ENCODE measurements at places on chromosomes 2 and 18.

- no peak for DNase-seq
These were observed 377.4 kb upstream of the CRIM1 start for GRCh38 chr2:35978218-35978617.

GRCh38 chr2:175418224-175418835, 236.8 kb upstream of the ATP5MC3 start:
- DNase-seq, result no peak

DNA sequence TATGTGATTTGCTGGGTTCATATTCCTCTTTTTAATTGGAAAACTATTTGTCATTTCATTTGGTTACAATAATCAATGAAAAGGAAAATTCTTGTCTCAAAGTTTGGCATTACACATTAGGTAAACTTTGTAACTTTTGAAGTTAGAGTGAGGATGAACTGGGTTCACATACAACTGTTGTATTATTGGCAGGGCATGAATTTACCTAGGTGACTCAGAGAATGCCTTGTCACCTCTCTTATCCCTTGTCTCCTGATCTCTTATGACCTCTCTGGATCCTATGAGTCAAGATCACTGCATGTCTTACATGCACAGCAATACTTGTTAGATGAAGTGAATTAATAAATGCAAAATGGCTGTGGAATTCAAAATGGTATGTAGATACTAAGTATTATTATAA, 563.4 kb upstream of the GCFC2 start:
- DNase-seq, result no peak

- no peak for DNase-seq
These were observed 104.8 kb upstream of the CAPN13 start for GRCh38 chr2:30912056-30912455.

- no peak for DNase-seq
These were observed 193.5 kb downstream of the PRKCE start for GRCh38 chr2:45844796-45845457.

GRCh38 chr2:3536682-3537632, 17.6 kb upstream of the ADI1 start:
- peak; percentile 62 for DNase-seq

DNA sequence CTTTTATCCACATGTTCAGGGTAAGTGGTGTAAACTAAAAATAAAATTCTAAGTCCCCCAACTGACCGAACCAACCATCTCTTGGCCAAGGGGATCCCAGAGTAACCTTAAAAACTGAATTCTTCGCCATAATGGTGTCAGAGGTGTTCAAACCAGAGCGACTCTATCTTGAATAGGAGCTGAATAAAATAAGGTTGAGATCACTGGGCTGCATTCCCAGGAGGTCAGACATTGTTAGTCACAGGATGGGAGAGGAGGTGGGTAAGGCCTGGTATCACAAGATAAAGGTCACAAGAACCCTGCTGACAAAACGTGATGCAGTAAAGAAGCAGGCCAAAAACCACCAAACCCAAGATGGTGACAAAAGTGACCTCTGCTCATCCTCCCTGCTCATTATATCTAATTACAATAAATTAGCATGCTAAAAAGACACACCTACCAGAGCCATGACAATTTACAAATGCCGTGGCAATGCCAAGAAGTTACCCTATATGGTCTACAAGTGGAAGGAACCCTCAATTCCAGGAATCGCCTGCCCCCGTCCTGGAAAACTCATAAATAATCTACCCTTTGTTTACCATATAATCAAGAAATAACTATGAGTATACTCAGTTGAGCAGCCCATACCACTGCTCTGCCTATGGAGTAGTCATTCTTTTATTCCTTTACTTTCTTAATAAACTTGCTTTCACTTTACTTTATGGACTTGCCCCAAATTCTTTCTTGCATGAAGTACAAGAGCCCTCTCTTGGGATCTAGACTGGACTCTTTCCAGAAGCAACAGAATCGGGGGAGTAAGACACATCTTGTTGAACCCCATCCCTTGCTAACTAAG, 302.4 kb downstream of the STK39 start:
- no peak for DNase-seq

- no peak for DNase-seq
These were observed 33.5 kb upstream of the CACNB4 start for GRCh38 chr2:152132306-152132705.

DNA sequence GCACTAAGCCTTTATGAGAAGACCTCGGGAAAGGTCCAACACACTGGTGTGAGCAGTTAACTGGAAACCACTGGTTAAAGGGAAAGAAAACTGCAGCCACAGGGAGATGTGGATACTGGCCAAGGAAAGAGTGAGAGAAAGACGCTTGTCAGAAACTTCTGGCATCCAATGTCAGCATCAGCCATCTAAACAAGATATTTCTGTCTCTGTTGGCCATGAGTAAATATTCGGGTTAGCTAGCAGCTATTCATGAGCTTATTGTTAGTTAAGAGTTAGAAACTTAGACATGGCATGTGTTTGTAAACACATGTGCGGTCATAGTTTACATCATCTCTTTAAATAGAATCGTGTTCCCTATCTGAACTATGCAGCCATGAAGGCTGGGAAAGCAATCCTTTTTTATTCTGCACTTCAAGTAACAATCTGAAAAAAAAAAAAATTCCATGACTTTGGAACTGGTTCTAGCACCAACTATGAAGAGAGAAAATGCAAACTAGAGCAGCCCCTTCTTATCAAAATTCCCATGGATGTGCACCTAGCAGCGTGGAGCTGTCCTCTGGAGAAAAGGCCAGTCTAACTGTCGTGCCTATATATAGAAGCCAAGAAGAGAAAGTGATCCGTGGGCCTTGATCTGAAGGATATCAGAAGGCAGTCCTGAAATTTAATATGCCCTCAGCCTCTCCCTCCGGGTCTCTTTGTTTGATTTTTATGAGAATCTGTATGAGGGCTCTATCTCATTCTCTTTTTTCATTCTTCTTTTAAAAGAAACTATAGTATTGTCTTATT, 84.0 kb upstream of the RFX8 start:
- peak; percentile 10 for DNase-seq

DNA sequence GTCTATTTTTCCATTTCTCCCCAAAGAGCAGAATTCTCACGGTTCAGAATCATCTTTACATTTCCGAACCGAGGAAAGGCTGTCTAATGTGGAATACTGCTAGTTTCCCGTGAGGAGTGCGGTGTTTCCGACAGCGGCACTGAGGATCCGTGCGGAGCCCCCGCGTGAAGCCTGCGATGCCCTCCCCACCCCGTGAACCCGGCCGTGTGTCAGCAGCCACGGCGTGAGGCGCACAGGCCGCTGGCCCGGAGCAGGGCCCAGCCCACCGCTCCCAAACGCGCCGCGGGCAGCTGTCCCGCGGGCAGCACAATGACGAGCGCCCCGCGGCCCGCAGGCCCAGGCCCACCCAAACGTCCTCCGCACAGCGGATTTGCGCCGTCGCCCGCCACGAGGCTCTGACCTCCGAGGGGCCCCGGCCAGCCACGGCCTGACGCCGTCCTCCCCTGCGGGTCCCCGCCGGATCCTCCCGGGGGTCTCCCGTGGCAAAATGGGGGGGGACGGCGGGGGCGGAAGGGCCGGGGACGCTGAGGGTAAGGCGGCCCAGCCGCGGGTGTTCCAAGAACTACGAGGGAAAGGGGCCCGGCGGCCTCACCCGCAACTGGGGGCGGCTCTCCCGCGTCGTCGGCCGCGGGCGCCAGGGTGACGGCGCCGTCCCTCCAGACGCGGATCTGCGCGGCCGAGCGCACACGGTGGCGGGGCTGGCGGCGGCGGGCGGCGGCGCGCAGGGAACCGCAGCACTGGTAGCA, 796 bp downstream of the SPIRE1 start:
- peak; percentile 43 for DNase-seq

GRCh38 chr2:47626664-47627063, 156.3 kb upstream of the MSH6 start:
- DNase-seq, result no peak

- no peak for DNase-seq
These were observed at the start of gene LYG2 for GRCh38 chr2:99255491-99256318. Gene LYG2 (minus strand): TSS chr2:99255666. CDS start chr2:99254260, 1,406 bp downstream.

- no peak for DNase-seq
These were observed 132.2 kb downstream of the TSN start for GRCh38 chr2:121887513-121888188.

- no peak for DNase-seq
These were observed 7.0 kb downstream of the ING5 start for GRCh38 chr2:241708879-241709278.

DNA sequence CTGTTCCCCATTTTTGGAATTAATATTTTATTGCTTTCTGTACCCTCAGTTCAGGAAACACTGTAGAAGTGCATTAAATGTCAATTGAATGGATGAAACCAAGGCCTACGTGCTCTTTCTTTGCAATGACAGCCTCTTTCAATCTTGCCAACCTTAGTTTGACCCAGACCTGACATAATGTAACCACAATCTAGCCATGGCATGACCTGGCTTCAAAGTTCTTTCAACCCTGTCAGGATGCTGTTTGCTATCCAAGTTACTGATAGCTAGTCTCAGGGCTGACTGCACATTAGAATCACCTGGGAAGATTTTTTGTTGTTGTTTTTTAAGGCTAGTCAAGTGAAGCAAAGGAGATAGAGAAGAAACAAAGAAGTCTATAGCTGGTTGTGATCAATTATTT, 190.9 kb upstream of the PKDCC start:
- no peak for DNase-seq

DNA sequence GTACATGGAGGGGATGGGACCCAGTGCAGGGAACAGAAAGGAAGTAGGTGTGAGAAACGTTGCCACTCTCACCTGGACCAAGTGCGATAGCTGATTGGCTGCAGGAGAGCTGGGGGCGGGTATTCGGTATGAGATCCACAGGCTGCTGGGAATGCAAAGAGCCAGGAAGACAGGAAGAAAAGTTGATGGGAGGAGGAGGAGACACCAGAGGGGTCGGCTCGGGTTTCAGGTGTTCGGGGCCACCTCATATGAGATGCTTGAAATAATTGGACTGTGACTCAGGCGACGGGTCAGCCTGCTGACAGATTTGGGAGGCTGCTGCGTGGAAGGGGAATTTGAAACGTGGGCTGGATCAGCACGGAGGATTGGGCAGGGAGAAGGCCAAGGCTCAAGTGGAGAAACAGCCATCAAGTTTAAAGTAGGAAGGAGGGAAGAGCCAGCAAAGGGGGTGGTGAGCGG, 65.1 kb downstream of the MRPS9 start:
- peak; percentile 94 for DNase-seq

- no peak for DNase-seq
These were observed 439.3 kb upstream of the TRIB2 start for GRCh38 chr2:12277241-12278034.

DNA sequence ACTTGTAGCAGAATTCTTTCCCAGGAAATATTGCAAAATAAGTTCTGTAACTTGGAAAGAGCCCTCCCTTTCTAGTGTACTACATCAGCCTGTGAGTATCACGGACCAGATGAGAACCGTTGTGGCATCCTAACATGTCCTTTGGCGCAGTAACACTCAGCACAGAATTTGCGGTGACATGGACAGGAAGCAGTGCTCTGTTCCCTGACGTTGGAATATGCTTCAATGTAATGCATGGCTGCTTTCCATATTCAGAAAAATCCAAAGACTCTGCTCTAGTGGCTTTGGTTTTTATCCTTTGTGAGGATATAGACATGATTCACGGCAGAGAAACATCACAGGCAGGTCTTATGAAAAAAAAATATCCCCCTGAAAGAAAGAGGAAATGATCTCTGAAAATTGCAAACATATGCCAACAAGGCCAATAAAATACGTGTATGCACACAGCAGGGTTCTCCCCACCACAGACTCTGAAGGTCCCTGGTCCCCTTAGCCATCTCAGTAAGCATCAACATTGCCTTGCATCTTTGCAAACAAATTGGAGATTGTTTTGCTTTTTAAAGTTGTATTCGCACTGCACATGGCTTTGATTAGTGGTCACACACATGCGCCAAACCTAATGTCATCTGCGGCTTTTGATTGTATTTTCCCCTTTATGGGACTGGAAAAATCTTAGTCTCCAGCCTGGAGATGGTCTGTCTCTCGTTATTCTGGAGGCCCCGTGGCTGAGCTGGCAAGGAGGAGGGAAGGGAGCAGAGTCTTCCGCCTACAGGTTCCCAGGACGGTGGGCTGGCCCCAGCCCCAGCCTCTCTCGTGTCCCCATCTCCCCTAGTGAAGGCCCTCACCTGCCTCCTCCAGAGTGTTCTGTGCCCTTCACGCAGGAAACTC, 122.9 kb downstream of the COPS8 start:
- DNase-seq, result peak; percentile 99

DNA sequence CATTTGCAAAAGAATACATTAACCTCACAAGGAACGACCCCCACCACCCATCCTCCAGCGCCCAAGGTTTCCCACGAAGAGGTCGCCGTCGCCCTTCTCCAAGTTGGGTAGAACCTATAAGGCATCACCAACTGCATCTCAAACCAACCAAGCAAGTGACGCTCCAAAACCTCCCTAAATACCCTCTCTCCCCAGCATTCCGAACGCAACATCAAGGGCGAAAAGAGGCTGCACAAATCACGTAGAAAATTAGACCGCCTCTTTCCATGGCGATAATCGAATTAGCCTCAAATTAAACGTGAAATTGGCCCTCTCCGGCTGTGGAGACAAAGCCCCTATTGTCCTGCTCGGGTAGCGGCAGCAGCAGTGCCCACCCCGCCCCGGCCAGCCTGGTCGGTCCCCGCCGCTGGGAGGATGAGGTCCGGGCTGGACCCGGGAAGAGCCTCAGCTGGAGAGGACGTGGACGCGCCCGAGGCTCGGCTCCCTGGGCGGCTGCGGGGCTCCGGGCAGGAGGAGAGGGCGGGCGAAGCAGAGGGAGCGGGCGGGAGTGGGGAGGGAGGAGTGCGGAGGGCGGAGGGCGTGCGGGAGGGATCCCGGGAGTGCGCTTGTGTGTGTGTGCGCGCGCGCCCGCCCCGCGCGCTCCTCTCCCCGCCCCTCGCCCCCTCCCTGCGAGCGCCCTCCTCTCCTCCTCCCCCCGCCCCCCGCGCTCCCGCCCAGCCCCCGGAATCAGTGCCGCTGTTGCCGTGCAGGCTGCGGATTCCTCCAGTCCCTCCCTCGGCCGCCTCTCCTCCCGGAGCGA, at the start of gene SPTBN1:
Gene SPTBN1 (plus strand): TSS at position 765 of the 799 bp plus-strand sequence. CDS start 70,092 bp downstream, outside the sequence.
- peak; percentile 94 for DNase-seq

DNA sequence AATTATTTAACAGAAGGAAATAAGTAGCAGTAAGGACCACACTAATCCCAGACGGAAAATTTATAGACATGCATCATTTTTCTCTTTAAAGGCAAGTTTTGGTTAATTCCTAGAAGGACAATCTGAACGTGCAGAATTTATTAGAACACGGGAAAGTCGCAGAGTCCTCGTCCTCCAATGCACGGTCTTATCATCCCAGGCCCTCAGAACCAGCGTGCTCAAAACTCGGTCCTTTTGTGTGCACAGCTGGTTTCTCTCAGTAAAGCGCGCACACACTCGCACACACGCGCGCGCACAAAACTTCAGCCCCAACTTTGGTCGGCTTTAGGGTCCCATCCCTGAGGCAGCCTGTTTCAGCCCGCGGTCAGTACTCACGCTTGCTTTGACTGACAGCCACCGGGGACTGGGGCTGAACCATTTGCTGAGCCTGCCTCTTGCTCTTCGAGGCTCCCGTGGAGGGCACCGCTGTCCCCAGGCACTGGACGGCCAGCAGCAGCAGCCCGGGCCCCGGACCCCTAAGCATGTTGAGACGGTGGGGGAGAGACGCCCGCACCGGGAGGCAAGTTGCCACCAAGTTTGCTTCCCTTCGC, 493 bp downstream of the FN1 start:
- DNase-seq, result peak; percentile 51

- DNase-seq, result peak; percentile 60
These were observed 106.4 kb downstream of the CTAGE1 start for GRCh38 chr18:22311301-22311700.

GRCh38 chr18:74604774-74605173, 7.1 kb downstream of the ZNF407 start:
- DNase-seq, result peak; percentile 62

GRCh38 chr2:237423891-237424290, 9.9 kb upstream of the COL6A3 start:
- DNase-seq, result no peak

GRCh38 chr18:58235001-58235436, 191.0 kb downstream of the NEDD4L start:
- no peak for DNase-seq
